ENCODE measurements at places on chromosomes 16 and 17.
A peak's percentile ranks its signal among the peaks of the same experiment; 100 is the strongest.

DNA sequence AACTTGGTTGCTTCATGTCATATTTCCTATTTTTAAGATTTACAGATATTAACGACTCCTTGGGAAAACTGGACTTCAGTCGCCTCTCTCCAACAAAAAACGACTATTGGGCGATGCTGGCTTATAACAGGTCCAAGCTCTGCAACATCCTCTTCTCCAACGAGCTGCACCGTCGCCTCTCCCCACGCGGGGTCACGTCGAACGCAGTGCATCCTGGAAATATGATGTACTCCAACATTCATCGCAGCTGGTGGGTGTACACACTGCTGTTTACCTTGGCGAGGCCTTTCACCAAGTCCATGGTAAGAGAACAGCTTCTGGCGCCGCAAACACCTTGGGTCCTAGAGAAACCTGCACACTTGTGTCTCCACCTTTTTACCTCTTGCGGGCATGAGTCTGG is 333.0 kb downstream of the WWOX start:
- DNase-seq: no peak

DNA sequence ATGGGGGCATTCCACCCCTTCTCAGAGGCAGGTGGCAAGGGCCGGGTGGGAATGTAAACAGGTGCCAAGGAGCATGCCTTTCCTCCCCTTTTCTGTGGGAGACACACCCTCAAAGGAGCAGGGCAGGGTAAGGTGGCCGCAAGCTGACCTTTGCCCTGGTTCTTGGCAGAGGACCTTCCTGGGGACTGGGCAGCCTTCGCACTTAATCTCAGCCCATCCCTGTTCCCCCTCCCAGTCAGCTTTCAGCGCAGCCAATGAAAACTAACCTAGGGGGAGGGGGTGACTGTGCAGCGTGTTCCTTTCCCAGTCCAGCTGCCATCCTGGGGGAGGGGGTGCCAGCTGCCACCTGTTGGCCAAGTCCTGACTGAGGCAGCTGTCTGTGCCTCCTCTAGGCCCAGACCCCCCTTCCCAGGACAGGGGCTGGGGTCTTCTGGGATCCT is 2.8 kb downstream of the TRAF4 start:
- no peak for DNase-seq

DNA sequence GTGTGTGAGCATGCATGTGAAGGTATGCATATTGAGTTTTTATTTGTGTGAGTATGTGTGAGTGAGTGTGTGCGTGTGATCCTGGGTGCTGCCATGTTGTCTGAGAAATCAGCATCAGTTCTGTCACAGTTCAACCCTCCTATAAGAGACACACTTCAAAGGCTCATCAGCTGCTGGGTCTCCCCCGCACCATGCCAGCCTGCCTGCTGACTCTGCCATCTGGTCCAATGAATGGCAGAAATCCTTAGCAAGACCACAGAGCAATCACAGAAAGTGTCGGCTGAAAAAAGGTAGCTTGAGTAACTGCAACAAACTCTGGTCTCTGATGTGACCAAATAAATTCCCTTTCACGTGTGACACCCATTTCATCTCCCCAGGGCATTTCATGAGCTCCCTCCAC is 381.8 kb upstream of the MAF start:
- no peak for DNase-seq

DNA sequence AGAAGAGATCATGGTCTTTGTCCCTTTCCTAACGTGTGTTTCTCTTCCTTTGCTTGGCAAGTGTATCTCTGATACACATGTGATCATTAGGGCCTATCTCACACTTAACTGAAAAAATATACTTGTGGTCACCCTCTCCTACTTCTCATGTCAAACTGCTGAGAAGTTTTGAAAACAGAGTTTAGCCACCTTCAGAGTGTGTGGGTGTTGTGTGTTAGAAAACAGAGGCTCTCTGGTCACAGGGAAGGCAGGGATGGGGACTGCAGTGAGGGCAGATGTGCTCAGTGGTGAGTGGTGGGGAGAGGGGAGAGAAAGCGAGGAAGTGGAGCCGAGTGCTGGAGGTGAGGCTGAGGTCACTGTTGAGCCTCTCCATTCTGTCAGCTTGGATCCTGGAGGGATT is 29.4 kb downstream of the GRB7 start:
- no peak for DNase-seq

GRCh38 chr17:79702034-79702433 is 28.7 kb upstream of the ENPP7 start:
- no peak for DNase-seq

DNA sequence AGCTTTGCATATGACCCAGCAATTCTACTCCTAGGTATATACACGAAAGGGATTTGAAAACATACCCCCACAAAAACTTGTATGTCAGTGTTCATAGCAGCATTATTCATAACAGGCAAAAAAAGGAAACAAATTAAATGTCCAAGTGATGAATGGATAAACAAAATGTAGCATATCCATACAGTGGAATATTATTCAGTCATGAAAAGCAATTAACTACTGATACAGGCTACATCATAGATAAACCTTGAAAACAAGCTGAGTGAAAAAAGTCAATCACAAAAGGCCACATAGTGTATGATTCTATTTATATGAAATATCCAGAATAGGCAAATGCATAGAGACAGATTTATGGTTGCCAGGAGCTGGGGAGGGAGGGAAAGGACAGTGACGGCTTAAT is 676 bp downstream of the EME1 start:
- DNase-seq: no peak

DNA sequence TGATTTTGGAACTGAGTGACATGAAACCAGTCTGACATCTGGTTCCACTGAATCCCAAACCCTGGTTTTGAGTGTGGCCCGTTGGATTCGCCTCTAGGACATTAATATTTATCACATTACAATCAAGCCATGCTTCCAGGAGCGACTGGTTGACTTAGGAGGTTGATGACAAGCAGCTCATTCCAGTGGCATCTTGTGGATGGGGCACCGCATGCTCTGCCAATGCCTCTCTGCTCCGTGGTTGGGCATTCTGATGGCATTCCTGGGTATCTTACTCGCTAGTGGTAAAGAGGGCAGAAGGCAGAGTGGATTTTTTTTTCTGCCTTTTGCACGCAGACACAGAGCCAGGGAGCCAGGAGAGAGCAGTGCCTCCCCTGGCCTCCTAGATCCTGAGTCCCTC is 31.4 kb downstream of the CACNG4 start:
- no peak for DNase-seq

DNA sequence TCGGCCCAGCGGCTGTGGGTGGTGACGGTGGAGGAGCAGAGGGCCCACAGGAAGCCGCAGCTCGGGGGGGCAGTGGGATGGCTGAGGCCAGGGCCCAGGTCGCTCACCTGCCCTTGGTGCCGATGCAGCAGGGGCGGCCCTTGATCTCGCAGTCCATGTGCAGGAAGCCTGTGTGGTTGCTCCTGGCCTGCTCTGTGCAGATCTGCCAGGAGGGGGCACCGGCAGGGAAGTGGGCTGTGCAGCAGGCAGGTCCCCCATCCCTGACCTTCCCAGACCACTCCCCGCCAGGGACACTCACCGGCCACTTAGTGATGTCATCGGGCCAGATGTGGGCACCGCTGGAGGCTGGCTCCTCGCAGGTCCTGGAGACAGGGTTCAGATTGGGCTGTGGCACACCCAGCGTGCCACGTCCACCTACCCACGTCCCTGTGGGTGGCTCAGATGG is 6.2 kb downstream of the AANAT start:
- peak; percentile 47 for DNase-seq

Data from lung microvascular endothelial cell (primary cell).